ENCODE measurements at places on chromosomes 1 and 21. TPM values are rescaled to one million over a fixed set of nuclear protein-coding genes. Genes with fewer than 3 reads are reported as not detected.
A peak's percentile ranks its signal among the peaks of the same experiment; 100 is the strongest.

DNA sequence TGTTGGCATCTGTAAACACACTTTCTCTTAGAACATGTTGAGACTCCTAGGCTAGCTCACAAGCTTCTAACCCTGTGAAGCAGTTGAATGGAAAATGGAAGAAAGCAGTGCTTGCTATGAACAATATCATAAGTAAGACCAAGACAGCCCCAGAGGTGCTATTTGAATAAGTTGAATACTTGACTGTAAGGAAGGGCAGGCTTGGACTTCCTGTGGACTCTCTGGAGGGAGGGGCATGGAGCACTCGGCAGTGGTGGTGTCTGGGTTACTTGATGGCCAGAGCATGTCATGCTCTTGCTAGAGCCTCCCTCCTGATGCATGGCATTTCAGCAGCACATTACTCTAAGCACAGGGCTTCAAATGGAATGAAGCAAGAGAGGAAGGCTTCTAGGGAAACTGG is 60.0 kb downstream of the MRPS6 start:
- no peak for DNase-seq

GRCh38 chr1:83693427-83694126 is 305.4 kb downstream of the TTLL7 start:
- DNase-seq, result no peak

DNA sequence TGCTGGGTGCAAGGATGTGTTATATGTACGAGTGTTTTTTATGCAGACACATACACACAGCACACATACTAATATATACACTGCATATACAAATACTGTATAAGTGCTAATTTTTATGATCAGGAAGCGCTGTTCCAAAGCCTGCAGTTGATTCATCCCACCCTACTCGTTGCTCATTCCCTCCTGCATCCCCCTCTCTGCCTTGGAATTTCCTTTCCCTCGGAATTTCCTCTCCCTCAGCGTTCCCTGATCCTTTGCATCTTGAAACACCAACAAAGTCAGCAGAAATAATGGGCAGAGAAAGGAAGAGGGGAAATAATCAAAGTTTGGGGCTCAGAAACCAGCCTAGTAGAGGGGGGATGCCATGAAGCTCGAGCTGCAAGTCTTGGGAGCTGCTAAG is 98.9 kb downstream of the CSMD2 start:
- DNase-seq, result no peak

The OPRD1 gene
- polyA plus RNA-seq, result not detected

DNA sequence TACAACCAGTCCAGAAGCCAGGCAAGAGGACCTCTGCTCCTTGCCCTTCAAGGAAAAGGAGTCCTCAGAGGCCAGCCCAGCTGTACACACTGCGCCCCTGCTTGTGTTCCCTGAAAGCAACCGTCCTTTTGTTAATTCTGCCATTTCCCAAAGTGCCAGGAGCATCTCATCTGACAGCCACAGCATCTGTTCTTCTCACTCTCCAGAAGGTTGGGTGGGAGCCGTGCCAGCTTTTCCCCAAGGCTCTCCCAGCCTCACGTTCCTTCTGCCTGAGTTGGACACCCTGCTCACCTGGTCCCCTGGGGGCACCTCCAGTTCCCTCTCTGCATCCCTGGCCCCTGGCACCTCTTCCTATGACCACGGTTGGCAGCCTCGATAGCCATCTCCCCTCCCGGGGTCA is 10.5 kb upstream of the CNTN2 start:
- DNase-seq, result no peak

- no peak for DNase-seq
These were observed 1.3 kb downstream of the CDK18 start for GRCh38 chr1:205505791-205506190.

The BLACAT1 gene
- polyA plus RNA-seq, result 0.13 TPM

- no peak for DNase-seq
These were observed 23.0 kb upstream of the TBX15 start for GRCh38 chr1:119011116-119011515.

The IGSF9 gene
- not detected for polyA plus RNA-seq

GRCh38 chr1:2049718-2050431 is at the start of gene PRKCZ:
Gene PRKCZ (plus strand): TSS chr1:2050411. CDS start chr1:2050631, 220 bp downstream.
- peak; percentile 28 for DNase-seq
